ENCODE measurements at places on chromosomes 7 and 10.

- no peak for DNase-seq
Observed at GRCh38 chr10:98790817-98791216, 344.1 kb upstream of the HPS1 start.

- DNase-seq, result no peak
Observed at GRCh38 chr10:6928586-6928985, 348.5 kb upstream of the PRKCQ start.

DNA sequence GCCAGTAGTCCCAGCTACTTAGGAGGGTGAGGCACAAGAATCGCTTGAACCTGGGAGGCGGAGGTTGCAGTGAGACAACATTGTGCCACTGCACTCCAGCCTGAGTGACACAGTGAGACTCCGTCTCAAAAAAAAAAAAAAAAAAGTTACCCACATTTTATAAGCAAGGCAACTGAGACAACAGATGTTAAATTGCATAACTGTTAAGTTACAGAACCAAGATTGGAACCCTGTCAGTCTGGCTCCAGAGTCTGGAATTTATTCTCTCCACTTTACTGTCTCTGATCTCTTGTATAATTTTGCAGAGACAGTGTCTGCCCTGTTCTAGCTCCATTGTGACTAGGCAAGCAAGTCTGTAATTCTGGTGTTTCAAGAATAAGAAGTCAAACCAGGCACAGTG lies 6.2 kb upstream of the ITGB1 start:
- no peak for DNase-seq

GRCh38 chr10:4545062-4545461 lies 280.9 kb upstream of the AKR1E2 start:
- DNase-seq, result no peak

DNA sequence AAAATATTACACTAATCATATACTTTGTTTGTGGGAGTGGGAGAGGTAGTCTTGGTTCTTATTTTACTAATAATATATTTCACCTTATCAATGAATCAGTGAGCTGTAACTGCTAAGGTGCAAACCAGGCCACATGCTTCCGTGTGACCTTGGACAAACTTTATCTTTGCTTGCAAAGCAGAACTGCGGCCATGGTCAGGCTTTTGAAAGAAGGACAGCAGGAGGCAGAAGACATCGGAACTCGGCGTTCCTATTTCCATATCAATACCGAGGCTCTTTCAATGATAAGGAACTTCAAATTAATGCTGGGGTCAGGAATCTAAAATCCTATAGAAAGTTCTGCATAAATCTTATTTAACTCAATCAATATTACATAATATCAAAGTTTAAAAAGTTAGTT lies 491.9 kb upstream of the PFKP start:
- DNase-seq, result no peak

DNA sequence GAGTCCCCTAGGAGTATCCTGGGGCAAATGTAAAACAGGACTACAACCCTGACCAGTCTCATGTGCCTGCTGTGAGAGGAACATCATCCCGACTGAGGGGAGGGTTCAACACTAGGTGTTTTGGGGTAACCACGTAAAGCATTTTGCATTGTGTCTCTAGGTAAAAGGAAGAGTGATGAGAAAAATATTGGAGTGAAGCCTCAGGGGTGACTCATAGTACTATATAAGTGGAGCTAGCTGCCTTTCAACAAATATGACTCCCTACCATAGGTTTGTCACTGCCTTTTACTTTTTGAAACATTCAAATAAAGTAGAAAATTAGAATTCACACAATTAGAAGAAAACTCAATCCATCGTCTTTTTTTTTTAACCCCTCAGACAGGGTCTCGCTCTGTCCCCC lies 2.6 kb upstream of the CAMK2G start:
- no peak for DNase-seq

DNA sequence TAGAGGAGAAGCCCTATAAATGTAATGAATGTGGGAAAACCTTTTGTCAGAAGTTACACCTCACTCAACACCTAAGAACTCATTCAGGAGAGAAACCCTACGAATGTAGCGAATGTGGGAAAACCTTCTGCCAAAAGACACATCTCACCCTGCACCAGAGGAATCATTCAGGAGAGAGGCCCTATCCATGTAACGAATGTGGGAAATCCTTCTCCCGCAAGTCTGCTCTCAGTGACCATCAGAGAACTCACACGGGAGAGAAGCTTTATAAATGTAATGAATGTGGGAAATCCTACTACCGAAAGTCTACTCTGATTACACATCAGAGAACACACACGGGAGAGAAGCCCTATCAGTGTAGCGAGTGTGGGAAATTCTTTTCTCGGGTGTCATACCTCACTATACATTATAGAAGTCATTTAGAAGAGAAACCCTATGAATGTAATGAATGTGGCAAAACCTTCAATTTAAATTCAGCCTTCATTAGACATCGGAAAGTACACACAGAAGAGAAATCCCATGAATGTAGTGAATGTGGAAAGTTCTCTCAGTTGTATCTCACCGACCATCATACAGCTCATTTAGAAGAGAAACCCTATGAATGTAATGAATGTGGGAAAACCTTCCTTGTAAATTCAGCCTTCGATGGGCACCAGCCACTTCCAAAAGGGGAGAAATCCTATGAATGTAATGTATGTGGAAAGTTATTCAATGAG lies 18.9 kb downstream of the RBAK start:
- DNase-seq, result no peak

DNA sequence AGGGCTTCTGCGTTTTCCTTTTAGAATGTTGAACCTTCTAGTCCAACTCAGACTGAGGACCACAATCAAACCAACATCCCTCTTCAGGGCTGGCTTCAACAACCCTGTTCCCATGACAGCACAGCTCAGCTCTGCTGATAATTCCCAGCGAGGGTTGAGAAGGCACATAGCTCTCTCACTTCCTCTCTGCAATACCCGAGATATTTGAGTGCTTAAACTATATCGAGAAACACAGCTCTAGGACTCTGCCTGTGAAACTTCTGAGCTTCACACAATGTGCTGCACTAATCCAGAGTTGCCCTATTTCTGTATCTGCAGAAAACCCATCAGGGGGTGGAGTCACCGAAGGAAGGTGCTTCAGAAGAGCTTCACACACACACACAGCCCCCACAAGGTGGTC lies 1.6 kb upstream of the ADARB2 start:
- DNase-seq, result no peak

- DNase-seq, result no peak
Observed at GRCh38 chr10:11223507-11224140, 206.0 kb downstream of the CELF2 start.

DNA sequence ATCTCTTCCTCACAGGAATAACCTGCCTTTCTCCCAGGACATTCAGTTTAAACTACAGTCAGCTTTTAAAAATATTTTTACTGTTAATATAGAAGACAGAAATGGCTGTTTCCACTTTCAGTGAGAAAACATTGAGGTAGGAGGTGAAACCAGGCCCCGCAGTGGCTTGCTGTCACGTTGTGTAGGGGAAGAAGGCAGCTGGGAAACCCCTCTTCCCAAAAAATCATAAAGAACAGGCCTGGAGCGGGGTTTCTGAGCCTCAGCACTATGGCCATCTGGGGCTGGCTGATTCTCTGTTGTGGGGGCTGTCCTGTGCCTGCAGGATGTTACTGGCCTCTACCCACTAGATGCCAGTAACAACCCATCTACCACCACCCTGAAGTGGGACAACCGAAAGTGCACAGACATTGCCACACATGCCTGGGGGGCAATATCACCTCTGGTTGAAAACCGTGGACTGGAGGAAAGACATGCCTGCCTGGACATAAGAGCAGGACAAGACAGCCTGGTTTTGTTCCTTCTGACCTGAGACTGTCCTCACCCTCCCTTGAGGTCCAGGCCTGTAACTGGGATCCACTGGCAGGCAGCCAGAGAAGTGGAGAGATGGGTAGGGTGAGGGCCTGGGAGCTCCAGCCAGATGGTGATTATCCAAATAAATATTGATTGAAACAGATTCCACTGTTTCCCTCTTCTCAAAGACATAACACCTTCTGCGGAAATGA lies 43.9 kb downstream of the KCNH2 start:
- DNase-seq, result no peak
